Fibroblast of the aortic adventitia (primary cell): ENCODE measurements at places on chromosomes 6 and 20. TPM values are rescaled to one million over a fixed set of nuclear protein-coding genes. Genes with fewer than 3 reads are reported as not detected.

SYNJ2 gene
- 15.2 and 73.6 TPM in 2 replicates for total RNA-seq

NKAIN2 gene
- under 0.01 TPM in 1 of 2 replicates, not detected in the other for total RNA-seq

TNNC2 gene
- 0.45 and 1.8 TPM in 2 replicates for total RNA-seq

RPS18 gene
- 1,533 and 4,237 TPM in 2 replicates for total RNA-seq

OR12D3 gene
- not detected in 2 replicates for total RNA-seq

SNX5 gene
- 99.7 and 147 TPM in 2 replicates for total RNA-seq

MYLK4 gene
- 0.72 and 0.98 TPM in 2 replicates for total RNA-seq

SLC13A3 gene
- total RNA-seq: 3.0 and 4.2 TPM in 2 replicates

LY6G5B gene
- total RNA-seq: 2.8 and 4.5 TPM in 2 replicates

C6orf15 gene
- not detected in 2 replicates for total RNA-seq

GPX5 gene
- total RNA-seq: not detected in 2 replicates

SNPH gene
- 5.6 and 7.7 TPM in 2 replicates for total RNA-seq

RFX6 gene
- not detected in 2 replicates for total RNA-seq

TFAP2C gene
- 0.08 TPM in 1 of 2 replicates, not detected in the other for total RNA-seq

MTO1 gene
- 33.5 and 36.9 TPM in 2 replicates for total RNA-seq

CTAGE9 gene
- not detected in 2 replicates for total RNA-seq

BEND6 gene
- 15.3 and 34.8 TPM in 2 replicates for total RNA-seq

DDX27 gene
- 29.3 and 42.8 TPM in 2 replicates for total RNA-seq

MEP1A gene
- total RNA-seq: not detected in 2 replicates
